Myocyte (in vitro differentiated cells): ENCODE measurements at places on chromosomes 5 and 9.

DNA sequence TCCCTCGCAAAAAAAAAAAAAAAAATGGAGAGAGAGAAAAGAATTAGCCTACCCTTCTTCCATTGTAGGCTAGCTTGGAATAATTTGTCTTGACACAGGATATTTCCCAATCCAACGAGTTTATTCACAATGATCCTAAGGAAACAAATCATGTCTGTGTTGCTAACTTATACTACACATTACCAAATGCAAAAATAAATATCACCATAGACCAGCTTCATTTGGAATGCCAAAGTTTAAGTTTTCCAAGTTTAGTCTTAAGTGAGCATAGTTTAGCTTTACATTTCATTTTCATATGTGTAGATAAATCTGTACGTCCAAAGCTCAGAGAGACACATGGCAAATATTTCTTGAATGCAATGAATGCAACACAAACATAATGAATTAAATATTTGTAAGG is 1106.2 kb upstream of the DMAC1 start:
- DNase-seq = no peak

DNA sequence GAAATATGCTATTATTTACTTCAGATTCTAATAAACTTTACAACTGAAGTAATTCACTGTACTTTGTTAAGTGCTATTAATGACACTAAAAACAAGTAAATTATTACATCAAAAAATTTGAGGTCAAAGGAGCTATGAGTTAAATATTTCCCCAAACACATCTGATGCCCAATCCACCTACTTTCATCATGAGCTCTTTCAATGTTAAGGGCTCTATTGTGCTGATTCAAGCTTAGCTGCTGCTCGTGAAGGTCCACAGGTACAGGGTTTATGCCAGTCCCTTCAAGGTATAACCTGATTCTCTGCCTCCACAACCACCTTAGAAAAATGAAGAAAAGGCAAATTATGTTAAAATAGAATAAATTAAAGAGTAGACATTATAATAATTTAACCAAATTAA is 24.2 kb downstream of the NADK2 start:
- DNase-seq = no peak

GRCh38 chr9:105673850-105674387 is 11.7 kb downstream of the TAL2 start:
- no peak for DNase-seq

DNA sequence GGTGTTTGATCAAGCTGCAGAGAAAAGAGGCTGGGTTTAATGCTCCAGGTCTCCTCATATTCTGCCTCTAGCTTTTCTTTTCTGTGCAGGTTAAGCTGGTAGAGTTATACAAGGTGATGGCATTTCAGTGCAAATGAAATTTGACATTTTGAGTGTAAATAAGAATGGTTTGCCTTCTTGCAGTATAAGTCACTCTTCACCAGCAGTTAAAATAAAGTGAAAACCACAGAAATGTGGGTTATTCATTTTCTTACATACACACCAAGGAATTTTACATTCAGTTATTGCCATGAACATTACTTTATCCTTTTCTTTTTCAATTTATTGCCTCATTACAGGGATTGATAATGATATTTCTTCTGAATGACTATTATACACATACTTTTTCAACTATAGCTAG is 337.5 kb upstream of the PCSK5 start:
- DNase-seq = no peak

- DNase-seq = peak; percentile 78
Measured at GRCh38 chr5:151223447-151224264, at the start of gene CCDC69. Gene CCDC69 (minus strand): TSS chr5:151224092. CDS start chr5:151223970, 122 bp downstream.

- peak; percentile 63 for DNase-seq
Measured at GRCh38 chr5:84379749-84380148, 4.9 kb downstream of the EDIL3 start.

DNA sequence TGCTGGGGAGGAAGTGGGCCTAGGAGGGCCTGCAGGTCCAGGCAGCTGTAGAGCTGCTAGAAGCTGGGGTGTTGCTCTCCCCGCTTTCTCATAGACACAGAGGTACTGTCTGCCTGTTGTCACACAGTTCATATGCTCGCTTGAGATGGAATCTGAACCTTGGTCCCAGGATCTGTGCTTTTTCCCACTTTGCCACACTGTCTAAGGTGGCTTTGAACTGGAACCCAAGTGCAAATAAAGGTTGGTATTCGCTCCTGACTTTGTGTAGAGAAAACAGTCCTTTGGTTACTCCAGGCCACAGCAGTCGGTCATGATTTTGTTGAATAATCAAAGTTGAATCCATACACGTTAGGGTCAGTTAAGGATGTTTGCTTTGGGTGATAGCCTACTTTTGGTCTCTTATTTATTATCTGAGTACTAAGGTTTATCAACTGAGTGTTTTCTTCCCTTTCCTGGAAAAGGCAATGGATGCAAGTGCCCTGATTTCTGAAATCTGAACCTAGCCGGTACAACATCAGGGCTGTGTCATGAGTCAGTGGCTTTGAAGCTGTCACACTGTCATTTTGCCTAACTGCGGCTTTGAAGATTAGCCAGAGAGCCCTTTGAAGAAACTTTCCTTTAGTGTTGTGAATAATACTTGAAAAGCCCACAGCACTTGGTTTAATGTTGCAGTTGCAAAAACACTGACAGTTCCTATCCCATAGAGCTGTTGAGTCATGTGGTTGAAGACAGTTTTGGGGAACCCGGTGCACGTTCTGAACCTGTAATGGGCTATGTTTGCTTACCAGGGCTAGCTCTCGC is 41.3 kb downstream of the HABP4 start:
- peak; percentile 61 for DNase-seq

DNA sequence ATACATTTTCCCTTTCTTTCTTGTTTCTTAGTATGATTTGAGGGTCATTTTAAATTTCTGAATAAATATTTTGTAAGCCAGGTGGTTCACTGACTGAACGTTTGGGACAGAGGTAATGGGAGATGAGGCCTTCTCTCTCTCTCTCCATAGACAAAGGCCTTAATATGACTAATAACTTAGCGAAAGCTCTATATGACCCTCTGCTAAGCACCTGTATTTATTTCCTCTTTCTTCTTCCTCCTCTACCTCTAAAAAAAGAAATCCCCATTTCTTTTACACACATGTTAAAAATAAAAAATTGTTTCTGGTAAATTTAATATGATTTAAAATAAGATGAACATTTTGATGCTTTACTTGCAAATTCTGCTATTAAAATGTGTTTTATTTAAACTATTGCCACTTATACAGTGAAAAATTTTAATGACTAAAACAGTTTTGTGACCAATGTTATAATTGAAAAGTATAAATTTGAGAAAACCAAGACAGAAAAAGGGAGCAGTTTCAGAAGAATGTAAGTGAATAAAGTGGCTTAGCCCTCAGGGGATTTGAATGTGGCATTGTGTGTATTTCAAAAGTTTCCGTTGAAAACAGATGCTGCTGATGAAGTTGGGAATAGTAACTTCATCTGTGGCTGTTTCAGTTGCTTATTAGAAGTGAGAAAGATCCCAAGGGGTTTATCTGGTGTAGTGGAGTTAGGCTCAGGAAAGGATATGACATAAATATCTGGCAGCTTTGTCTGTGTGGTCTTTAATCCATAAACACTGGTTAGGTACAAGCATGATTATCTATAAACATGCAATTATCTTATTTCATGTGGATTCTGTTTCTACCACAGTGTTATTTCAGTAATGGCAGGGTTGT is 128.6 kb upstream of the GRHPR start:
- peak; percentile 64 for DNase-seq

- DNase-seq = no peak
Measured at GRCh38 chr5:134136221-134136631, 21.7 kb downstream of the TCF7 start.

- DNase-seq = peak; percentile 24
Measured at GRCh38 chr9:4550777-4551484, 60.7 kb downstream of the SLC1A1 start.

GRCh38 chr5:95027775-95028174 is 257.1 kb downstream of the MCTP1 start:
- no peak for DNase-seq

DNA sequence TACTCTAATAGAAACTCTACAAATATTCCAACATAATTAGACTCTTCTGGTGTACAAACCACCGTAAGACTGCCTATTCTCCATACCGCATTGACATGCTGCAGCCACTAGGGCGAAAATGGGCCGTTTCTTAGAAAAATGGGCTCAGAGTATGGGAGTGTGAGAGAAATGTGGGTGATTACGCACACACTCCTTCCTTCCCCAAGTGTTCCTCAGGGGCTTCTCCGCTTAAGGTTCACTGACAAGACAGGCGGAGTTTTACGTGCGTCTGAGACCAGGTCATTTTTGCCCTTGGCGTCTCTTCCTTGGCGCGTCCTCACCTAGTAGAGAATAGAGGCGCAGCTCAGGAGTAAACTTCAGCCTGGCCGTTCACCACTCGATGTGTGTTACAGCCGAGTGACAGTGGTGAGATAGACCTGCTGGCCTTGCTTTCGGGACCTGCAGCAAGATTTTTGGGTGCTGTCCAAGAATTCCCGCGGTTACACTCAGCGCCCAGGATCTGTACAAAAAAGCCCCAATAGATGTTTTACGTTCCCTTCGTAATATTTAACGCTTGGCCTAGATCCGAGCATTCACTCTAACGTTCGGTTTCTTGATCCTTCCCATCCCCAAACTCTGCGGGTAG is 1.8 kb upstream of the NTRK2 start:
- DNase-seq = no peak

- DNase-seq = peak; percentile 84
Measured at GRCh38 chr5:89343666-89344065, 460.7 kb upstream of the MEF2C start.

- DNase-seq = no peak
Measured at GRCh38 chr9:34179213-34180136, 632 bp downstream of the UBAP1 start.

GRCh38 chr5:5178136-5178535 is 38.0 kb downstream of the ADAMTS16 start:
- DNase-seq = no peak

DNA sequence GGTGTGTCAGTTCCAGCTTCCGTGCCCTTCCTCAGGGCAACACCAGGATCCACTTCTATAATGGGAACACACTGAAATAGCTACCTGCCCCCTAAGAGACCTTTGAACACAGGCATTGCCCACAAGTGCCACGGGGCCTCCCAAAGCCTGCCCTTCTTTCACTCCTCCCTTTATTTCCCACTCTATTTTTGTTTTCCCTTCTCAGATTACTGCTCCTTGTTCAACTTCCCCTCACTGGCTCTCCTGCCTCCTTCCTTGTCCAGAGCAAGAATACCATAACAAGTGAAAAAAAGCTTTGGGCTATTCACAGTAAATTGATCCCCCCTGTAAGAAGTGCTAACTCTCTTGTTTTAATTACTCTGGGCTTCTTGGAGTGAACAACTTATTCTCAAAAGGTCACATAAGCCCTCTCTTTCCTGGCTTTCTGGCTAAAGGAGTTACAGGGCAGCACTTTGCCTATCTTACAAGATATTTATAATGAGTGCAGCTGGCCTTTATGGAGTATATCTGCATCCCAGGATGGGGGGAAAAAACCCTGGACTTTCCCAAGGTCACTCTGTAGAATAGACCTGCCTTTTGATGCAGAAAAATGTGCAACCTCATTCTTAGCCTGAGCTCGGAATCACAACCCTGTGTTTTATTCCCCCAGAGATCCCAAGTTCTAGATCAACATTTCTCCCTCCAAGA is 11.3 kb downstream of the CTXN3 start:
- DNase-seq = peak; percentile 76
